ENCODE measurements at places on chromosomes 7 and 10.
A peak's percentile ranks its signal among the peaks of the same experiment; 100 is the strongest.

GRCh38 chr7:155355176-155355575 lies 57.5 kb downstream of the INSIG1 start:
- DNase-seq = no peak

DNA sequence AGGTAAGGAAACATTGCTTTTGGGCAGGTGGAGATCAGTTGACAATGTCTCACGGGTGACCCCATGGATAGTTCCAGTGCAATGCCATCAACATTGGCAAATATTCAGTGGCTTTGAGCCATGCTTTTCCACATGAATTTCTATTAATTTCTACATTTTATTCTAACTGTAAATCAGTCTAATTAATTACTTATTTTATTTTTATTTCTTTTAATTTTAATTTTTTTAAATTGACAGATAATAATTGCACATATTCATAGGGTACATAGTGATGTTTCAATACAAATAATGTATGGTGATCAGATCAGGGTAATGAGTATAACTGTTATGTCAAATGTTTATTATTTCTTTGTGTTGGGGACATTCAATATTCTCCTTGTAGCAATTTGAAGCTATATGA lies 3.8 kb downstream of the ABCA13 start:
- DNase-seq = no peak

DNA sequence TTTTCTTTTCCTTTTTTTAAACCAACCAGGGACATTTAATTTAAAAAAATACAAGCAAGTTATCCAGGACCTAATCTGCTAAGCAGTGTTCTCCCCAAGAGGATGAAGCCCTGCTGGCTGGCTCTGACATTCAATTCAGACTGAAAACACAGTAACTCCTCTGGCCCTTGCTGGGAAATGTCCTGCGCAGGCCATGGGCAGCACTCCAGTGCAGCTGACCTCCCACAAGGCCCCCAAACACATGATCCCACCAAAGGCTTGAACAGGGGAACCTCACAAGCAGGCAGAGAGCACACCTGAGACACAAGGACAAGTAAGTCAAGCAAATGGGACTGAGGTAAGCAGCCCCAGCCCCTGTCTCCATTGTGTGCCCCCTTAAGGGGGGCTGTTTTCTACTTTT lies 56.9 kb upstream of the FHIP2A start:
- DNase-seq = no peak

GRCh38 chr7:65832281-65832680 lies 40.6 kb upstream of the VKORC1L1 start:
- DNase-seq = no peak

GRCh38 chr10:86632009-86632800 lies 22.1 kb upstream of the OPN4 start:
- DNase-seq = peak; percentile 42

DNA sequence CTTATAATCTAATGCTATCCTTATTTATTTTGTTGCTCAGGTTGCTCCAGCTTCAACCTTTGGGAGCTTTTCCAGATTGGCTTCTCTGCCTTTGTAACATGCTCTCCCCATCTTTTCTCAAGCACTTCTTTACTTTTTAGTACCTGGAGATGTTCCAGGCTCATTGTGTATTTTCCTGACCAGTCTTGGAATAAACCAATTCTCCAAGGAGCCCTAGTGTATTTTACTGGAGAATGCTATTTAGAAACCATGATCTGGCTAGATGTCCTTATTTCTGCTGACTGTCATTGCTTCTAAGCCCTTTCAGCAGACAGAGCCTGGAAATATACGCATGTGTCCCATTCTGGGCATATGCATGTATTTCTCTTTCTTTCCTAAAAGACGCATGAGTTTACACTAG lies 95.7 kb downstream of the EMX2 start:
- DNase-seq = no peak

- DNase-seq = no peak
These were observed 374.8 kb upstream of the KIAA1217 start for GRCh38 chr10:23834091-23834490.

GRCh38 chr10:6140965-6141295 lies 52.1 kb downstream of the RBM17 start:
- DNase-seq = no peak

- DNase-seq = no peak
These were observed 258.2 kb downstream of the KIF20B start for GRCh38 chr10:89959433-89960110.

GRCh38 chr10:102407425-102408130 lies 11.0 kb downstream of the PSD start:
- no peak for DNase-seq

DNA sequence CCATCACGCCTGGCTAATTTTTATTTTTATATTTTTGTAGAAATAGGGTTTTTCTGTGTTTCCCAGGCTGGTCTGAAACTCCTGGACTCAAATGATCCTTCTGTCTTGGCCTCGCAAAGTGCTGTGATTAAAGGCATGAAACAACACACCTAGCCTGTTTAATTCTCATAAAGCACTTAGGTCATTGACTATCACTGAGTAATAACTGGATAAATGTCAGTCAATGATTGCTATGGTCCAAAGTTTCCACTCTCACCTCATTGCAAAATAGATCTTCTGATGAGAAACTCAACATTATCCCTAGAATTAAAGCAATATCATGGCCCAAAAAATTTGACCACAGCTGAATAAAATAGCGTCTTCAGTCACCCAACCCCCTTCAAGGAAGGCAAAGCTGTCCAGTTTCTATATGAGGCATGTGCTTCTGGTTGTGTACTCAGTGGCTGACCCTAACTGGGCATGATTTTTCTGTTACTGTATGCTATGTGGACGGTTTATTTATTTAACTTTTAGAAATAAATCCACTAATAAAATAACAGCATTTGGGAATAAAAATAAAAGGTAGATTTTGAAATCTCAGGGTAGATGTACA lies 86.5 kb upstream of the LRRN3 start:
- DNase-seq = no peak

GRCh38 chr7:73824986-73825385 lies 5.8 kb upstream of the CLDN4 start:
- no peak for DNase-seq

DNA sequence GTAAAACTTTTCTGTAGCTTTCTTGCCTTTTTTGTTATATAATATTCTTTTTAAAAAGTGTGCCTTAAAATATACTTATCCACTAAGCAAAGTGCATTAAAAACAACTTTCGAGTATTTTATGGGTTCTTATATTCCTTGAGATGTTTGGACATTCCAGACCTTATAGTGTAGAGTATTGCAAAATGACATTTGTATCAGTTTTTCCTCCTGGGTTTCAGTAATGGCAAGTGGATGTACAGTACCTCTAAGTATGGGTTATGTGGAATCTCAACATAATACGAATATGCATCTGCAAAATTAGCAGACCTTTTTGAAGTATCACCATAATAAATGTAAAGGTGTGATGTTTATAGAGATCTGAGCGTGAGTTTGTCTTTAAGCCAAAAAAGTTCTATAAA lies 2.7 kb downstream of the CDK13 start:
- no peak for DNase-seq
